ENCODE measurements at places on chromosomes 7 and 10. TPM values are rescaled to one million over a fixed set of nuclear protein-coding genes. Genes with fewer than 3 reads are reported as not detected.

GRCh38 chr7:154906201-154906600 lies 96.7 kb downstream of the PAXIP1 start:
- no peak for DNase-seq

GRCh38 chr7:137313201-137313600 lies 30.3 kb downstream of the PTN start:
- no peak for DNase-seq

- DNase-seq: no peak
Observed at GRCh38 chr10:72106896-72107295, 18.5 kb upstream of the SPOCK2 start.

DNA sequence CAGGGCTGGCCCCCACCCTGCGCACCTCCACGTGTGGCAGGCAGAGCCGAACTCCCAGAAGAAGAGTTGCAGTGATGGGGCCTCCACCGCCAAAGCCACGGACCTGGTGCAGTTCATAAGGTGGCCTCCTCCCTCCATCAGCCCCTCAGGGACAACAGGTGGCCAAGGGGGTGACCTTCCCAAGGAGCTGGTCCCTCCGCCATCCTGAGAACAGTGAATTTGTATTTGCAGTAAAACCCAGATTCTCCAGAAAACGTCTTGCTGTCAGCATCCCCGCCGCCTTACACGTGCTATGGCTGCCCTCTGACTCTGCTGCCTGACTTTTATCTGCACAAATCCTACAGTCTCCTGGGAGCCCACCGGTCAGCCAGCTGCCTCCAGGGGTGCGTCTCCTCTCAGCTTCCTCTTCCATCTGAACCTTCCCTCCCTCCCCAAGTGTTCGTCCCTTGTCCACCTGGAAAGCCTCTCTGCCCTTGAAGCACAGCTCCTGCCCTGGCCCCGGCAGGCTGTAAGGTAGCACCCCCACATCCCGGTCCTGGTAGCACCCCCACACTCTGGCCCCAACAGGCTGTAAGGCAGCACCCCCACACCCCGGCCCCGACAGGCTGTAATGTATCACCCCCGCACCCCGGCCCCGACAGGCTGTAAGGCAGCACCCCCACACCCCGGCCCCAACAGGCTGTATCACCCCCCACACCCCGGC lies 311.8 kb downstream of the PTPRN2 start:
- no peak for DNase-seq

DNA sequence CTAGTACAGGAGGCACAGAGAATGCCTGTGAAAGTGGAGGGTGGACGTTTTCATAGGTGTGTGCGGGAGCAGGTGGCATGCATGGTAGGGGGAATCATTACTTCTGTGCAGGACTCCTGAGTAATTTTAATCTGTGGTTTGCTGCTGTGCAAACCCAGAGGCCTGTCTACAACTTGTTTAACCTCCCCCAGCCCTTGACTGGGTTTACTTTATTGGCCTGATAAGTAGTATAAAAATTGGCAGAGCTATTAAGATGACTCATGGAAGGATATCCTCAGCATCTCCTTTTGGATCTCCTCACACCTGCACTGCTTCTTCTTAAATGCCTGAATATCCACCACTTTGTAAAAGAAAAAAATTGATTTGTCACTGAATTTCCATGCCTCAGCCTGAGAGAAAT lies 104.8 kb downstream of the AUTS2 start:
- no peak for DNase-seq

GRCh38 chr7:27427416-27427815 lies 184.8 kb downstream of the EVX1 start:
- DNase-seq: no peak

DNA sequence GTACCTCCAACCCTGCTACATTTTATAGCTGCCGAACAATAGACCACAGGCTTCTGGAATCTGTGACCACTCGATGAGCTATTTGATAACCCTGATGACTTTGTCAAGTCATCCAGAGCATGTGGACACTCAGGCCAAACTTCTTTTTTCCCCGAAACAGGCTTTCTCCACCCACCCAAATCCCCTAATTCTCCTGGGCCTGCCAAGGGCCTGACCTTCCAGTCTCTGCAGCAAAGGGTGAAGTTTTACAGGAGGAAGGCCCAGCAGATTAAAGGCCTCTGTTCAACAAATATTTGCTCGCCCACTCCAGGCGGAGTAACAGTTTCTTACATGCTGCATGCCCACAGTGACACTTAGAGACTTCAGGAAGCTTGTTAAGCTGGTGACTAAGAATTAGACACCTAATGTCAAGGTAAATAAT lies 2.0 kb downstream of the JCAD start:
- no peak for DNase-seq

DNA sequence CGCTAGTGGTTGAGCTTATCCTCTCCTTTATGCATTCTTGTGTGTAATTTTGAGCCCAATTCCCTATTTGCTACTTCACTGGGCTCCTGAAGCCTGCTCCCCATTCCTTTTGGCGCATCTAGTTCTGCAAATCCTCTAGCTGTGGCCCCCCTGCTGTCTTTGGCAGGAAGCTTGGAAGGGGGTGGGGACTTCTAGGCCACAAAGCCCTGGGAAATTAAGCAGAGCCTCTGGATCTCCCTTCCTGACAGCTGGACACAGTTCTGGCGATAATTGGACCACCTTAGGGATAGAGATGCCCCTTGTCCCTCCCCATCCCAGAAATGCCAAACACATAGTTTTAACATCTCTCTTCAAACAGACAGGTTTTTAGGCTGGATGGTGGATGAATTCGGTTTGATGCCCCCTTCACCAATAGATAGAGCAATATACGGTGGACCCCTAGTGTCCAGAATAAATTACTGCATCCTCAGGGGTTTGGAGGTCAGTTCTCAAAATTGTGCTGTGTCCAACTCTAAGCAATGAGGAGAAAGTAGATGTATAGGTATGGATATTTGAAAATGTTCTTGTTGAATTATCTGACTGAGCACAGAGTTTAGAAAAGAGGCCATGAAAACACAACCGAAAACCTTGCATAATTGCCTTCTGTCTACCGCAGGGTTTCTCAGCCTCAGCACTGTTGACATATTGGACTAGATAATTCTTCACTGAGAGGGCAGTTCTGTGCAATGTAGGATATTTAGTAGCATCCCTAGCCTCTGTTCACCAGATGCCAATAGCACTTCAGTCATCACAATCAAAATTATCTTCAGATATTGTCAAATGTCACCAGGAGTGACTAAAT lies 75.5 kb downstream of the PAPSS2 start:
- no peak for DNase-seq

DNA sequence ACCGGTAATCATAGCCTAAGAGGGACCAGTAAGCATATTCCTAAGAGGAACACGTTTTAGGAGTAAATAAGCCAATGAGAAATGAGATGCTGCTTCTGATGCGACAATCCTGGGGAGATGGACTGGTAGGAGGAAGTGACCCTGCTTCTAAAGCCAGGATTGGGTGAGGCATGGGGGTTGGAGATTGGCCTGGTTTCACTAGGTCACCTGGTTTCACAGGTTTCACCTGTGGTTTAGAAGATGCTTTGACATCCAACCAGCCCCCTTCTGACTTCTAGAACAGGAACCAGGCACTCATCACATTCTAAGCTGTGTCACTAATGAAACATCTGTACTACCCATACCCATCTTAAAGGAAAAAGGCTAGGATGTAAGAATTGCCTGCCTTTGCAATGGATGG lies 53.0 kb upstream of the BAMBI start:
- DNase-seq: no peak

- DNase-seq: no peak
Observed at GRCh38 chr7:117791877-117792780, 81.1 kb downstream of the CTTNBP2 start.

- no peak for DNase-seq
Observed at GRCh38 chr10:97468162-97468561, 22.2 kb downstream of the ZDHHC16 start.

GRCh38 chr10:110918643-110919348 lies at the start of gene BBIP1:
Gene BBIP1, minus strand, starts transcription at chr10:110919180. Its CDS starts 1,023 bp downstream, at chr10:110918157.
- peak; percentile 98 for DNase-seq

The TRIL gene
- 55.9 TPM for polyA plus RNA-seq

The C10orf67 gene
- polyA plus RNA-seq: 1.9 TPM

The DMBT1 gene
- 0.08 TPM for polyA plus RNA-seq

The TAS2R3 gene
- polyA plus RNA-seq: 0.19 TPM

The OR2A1 gene
- 0.10 TPM for polyA plus RNA-seq

Data from right renal cortex interstitium (tissue), 3 donors.